Spinal cord (tissue), 10 donors: ENCODE measurements at places on chromosomes 4 and X.

DNA sequence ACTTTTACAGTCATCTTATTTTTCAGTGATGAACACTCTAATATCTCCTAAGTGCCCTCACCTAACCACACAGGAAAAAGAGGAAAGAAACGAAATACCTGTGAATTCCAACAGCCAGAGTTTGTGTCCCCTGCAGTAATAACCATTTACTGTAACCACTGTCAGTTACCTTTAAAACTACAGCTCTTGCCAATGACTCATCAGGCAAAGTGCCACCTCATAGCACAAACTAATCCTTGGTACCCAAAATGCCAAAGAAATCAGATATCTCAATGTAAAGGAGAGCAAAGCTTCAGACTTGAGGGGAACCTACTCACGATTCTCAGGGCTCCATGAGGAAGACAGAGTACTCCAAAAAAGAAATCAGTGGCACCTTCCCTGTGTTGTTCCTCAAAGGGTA lies 146.5 kb downstream of the NDST3 start:
- DNase-seq: no peak

- no peak for DNase-seq
These were observed 127.1 kb downstream of the RBM46 start for GRCh38 chr4:154908168-154908567.

- DNase-seq: no peak
These were observed 501.5 kb downstream of the ZIC3 start for GRCh38 chrX:138067415-138067814.

DNA sequence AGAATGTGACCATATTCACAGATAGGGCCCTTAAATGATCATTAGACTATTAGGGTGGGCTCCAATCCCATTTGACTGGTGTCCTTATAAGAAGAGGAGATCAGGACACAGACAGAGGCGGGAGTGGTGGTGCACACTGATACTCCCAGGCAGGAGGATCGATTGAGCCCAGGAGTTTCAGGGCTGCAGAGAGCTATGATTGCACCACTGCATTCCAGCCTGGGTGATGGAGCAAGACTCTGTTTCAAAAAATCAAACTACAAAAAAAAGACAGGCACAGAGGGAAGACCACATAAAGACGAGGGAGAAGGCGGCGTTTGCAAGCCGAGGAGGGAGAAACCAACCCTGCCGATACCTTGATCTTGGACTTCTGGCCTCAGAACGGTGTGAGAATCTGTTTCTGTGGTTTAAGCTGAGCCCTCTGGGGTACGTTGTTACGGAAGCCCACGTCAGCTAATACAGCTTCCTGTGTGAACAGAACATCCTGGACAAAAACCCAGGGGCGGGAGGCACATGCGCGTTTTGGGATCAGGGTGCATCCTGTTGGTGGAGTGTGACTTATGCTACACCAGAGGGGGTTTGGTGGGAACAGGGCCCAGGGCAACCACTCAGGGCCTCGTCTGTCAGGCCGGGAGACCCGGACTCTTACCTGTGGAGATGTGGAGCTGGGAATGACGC lies 211.8 kb upstream of the PSAPL1 start:
- no peak for DNase-seq

DNA sequence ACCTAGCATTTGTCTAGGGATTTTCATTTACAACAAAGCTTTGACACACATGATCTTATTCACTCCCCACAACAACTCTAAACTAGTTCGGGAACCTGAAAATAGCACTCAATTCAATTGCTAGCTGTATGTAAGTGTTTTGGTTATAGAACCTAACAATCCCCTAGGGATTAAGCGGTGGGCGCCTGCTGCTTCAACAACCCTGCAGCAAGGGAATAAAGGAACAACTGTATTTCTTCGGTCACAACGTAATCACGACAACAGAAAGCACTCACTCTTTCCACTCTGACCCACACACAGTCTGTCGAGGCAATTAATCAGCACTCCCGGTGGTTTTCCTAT lies 674 bp upstream of the DIAPH2 start:
- no peak for DNase-seq

DNA sequence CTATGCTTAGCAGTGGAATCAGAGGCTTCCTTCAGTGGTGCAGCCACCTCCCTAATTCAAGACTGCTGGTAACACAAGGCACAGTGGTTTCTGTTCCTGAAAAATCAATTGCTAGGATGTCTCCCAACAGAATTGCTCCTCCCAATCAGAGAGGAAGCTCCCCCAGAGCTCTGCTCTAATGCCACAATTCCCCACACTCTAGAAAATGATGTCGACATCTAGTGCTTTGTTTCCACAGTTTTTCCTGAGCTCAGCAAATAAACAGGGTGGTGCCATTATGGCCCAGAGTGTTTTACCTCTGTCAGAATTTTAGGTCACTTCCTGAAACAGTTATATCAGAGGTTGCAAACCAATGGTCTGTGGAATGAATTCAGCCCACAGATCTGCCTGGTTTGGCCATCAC lies 24.7 kb downstream of the TAB3 start:
- DNase-seq: no peak

DNA sequence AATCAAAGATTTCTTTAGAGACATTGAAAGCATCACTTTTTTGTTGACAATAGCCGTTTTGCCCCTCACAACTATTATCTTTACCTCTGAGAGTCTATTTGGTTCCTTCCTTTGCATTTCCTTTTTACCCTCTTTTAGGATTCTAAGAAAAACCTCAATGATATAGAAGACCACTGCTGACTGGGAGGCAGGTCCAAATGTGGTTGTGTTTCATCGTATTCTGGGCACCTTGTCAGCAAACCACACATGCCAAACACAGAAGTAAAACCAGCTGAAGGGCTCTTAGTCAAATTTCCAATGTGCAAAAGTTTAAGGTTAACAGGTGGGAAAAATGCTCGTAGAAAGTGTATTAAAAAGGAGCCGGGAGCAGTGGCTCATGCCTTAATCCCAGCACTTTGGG lies 5.1 kb upstream of the PRMT9 start:
- DNase-seq: no peak

GRCh38 chrX:6568031-6568430 lies 33.1 kb upstream of the VCX3A start:
- DNase-seq: no peak

GRCh38 chr4:150280081-150280895 lies 202.0 kb downstream of the DCLK2 start:
- no peak for DNase-seq

- DNase-seq: peak; percentile 9
These were observed 122.5 kb downstream of the NFKB1 start for GRCh38 chr4:102623622-102624021.

- DNase-seq: peak; percentile 27
These were observed 11.2 kb upstream of the ZNF185 start for GRCh38 chrX:152886716-152887115.

GRCh38 chr4:127578491-127578890 lies 54.3 kb upstream of the INTU start:
- DNase-seq: no peak

- DNase-seq: no peak
These were observed 78.4 kb downstream of the IRF2 start for GRCh38 chr4:184395971-184396391.

GRCh38 chrX:78979789-78980464 lies 34.7 kb downstream of the P2RY10 start:
- no peak for DNase-seq

DNA sequence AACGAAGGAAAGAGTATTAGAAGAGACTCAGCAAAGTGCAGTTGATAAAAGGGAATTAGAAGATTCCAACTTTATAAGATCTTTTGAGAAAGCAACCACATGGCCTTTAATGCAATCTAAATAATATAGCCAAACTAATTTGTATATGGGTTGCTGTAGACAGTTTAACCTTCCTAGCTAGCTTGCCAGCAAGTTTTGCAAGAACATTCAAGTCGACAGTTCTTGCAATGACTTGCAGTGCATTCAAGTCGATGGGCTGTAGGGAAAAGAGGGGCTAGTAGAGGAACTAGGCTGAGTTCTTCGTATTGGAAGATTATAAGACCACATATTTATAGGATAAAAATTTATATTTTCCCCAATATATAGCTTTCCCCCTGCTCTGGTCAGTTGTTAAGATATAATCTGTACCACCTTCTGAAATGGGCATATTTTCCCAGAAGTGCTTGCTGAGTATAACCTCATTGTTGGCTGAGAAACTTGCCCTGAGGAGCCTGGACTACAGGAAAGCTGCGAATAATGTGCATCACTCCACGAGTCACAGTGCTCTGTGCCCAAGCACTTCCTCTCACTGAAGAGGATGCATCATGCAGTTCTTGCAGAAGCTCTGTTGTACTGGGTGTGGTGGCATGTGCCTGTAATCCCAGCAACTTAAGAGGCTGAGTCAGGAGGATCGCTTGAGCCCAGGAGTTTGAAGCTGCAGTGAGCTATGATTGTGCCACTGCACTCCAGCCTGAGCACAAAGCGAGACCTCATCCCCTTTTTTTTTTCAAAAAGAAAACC lies 56.7 kb downstream of the DOCK11 start:
- no peak for DNase-seq

DNA sequence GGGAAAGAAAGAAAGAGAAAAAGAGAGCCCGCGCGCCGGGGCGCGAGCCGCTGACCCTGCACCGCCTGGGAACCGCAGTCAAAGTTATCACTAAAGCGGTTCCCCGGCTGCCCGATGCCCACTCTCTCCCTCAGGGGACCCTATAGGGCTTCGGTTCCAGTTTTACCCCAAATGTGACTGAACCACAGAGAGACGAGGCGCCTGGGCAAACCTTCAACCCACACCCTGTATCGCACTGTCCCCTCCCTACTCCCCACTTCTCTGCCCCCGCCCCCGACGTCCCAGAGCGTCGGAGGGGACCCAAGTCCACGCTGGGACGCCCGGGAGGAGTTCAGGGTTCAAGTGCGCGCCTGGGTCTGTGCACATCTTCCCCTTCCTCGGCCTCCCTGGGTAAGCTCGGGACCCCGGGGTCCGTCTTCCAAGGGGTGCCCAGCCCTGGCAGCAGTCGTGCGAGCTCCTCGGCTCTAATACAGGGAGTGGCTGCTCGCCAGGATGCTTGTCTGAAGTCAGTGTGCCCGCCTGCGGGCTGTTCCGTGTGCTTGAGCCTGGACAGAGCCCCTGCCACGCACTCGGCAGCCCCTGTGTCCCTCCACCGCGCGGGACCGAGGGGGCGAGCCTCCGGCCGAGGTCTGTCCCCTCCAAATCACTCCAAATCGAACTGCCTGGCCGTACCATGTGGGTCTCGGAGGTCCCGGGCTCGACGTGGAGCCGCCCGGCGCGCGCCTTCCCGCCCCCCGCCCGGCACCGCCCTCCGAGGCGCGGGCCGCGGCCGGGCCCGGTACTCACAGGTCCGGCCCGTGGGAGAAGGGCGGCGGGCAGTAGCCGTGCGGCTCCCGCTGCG lies 960 bp downstream of the TRPC3 start:
- no peak for DNase-seq

- no peak for DNase-seq
These were observed 715.6 kb upstream of the AADAT start for GRCh38 chr4:170805352-170805751.

DNA sequence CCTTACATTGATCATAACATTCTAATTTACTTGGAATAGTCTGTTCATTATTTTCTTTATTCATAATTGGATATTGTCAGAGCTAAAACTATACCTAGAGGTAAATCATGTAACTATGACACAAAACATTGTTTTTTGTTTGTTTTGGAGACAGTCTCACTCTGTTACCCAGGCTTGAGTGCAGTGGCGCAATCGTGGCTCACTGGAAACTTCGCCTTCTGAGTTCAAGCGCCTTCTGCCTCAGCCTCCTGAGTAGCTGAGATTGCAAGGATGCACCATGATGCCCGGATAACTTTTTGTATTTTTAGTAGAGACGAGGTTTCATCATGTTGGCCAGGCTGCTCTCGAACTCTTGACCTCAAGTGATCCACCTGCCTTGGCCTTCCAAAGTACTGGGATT lies 265.2 kb downstream of the FBXO8 start:
- DNase-seq: no peak

DNA sequence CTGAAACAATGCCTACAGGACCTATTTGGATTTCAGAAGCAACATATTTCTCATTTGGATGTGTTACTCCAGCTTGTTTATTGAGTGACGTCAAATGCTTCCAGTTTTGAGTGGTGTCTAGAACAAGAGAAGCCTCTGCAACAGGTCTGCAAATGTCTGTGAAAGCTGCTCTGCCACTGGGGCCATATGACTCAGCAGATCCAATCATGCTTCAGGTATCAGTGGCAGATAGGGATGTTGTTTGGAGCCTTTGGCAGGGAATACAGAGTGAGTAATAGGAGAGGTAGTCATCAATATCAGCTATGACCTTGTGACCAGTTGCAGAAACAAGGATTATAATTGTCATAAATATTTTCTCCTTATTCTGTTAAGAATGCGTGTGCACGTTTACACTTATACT lies 141.1 kb upstream of the ZXDA start:
- DNase-seq: no peak

- DNase-seq: no peak
These were observed 685.0 kb upstream of the FRG1 start for GRCh38 chr4:189255636-189256035.

DNA sequence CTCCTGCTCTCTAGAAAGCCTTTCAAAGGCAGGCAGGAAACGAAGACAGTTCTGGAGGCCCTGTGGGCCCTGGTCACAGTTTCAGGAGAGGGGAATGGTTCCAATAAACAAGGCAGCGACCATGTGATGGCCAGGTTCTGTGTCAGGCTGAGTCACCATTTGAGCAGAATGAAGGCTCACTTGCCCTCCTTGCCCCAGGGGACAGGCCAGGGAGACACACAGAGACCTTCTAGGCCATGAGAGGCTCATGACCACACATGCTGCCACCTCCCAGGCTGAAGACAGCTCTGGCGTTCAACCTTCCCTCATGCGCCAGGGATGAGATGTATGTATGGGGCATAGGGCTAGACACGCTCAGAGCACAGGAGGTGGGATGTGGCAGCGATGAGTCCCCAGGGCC lies 22.9 kb upstream of the TRIM2 start:
- DNase-seq: no peak

DNA sequence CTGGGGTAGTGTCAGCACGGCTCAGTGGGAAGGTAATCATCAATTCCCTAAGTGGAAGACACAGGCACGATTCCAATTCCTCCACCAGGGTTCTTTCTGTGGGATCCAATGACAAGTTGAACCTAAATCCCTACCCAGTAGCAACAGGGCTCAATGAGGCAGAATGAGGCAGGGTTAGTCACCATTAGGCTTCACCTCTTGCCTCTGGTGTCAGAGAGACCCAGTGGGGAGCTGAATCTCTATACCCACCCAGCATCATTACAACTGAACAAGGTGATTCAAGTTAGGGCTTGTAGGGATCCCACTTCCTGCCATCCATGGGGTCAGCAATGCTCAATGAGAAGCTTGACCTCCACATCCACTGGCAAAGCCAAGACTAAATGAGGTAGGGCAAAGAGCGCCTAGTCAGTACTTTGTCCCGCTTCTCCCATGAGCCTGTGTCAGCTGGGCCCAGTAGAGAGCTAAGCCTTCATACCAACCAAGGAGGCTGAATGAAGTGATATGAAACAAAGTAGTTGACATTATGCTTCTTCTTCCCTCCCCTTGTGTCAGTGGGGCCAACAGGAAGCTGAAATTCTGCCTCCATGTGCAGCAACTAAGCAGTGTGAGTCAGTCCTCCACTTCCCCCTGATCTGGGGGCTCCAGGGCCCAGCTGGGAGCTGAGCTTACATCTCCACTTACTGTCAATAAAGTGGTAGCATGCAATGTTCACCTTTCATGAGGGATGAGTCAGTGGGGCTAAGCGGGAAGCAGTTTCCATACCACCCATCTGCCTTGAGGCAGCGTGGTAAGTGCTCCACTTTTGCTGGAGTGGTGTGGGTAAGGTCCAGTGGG lies 36.4 kb upstream of the RBM41 start:
- DNase-seq: no peak
